ENCODE measurements at places on chromosomes 7 and 10. TPM values are rescaled to one million over a fixed set of nuclear protein-coding genes. Genes with fewer than 3 reads are reported as not detected.

GRCh38 chr7:29375641-29376562 is 181.3 kb downstream of the CHN2 start:
- no peaks in the 10 kb centered on the region for H3K27me3 ChIP-seq
- no peaks in the 10 kb centered on the region for H3K36me3 ChIP-seq
- H3K4me3 ChIP-seq: no peak overlapping the region
- H3K4me1 ChIP-seq: no peaks in the 10 kb centered on the region

PRF1 gene
- 67.4 TPM for total RNA-seq

- H3K4me3 ChIP-seq: no peak overlapping the region
- H3K27me3 ChIP-seq: no peaks in the 10 kb centered on the region
- no peaks in the 10 kb centered on the region for H3K4me1 ChIP-seq
- H3K36me3 ChIP-seq: no peaks in the 10 kb centered on the region
- no peak for DNase-seq
Observed at GRCh38 chr7:50771120-50772002, 11.3 kb downstream of the GRB10 start.

DNA sequence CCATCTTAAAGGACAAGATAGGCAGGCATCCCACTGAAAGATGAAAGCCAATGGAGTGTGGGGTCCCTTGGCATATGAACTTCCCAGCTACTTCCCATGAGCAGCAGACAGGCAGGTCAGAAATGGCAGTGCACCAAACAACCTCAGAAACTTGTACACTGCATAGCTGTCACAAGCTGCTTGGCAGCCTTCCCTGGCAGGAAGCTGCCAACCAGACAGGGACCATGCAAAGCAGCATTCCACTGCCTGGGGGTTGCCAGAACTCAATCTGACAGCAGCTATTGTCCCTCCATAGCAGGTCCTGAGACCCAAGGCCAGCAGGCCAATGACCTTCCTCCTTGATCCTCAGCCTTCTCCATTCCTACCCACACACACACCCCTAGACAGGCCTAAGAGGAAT is 139.5 kb downstream of the PLCE1 start:
- H3K4me1 ChIP-seq: no peaks in the 10 kb centered on the region
- H3K36me3 ChIP-seq: no peaks in the 10 kb centered on the region
- H3K27ac ChIP-seq: no peak overlapping the region
- no peak overlapping the region for H3K4me3 ChIP-seq
- no peaks in the 10 kb centered on the region for H3K27me3 ChIP-seq

- no peak overlapping the region for H3K27ac ChIP-seq
- peaks cover 8% of the 10 kb centered on the region for H3K27me3 ChIP-seq
- DNase-seq: no peak
Observed at GRCh38 chr10:95513941-95514392, 47.2 kb downstream of the SORBS1 start.

- H3K36me3 ChIP-seq: no peaks in the 10 kb centered on the region
- no peaks in the 10 kb centered on the region for H3K4me1 ChIP-seq
- no peak for DNase-seq
- H3K27ac ChIP-seq: no peak overlapping the region
- H3K27me3 ChIP-seq: no peaks in the 10 kb centered on the region
- H3K4me3 ChIP-seq: no peak overlapping the region
Observed at GRCh38 chr10:60823324-60823723, 45.0 kb downstream of the CDK1 start.

- H3K4me1 ChIP-seq: no peaks in the 10 kb centered on the region
- no peak for DNase-seq
- H3K27me3 ChIP-seq: no peaks in the 10 kb centered on the region
- H3K4me3 ChIP-seq: no peak overlapping the region
- H3K27ac ChIP-seq: no peak overlapping the region
- no peaks in the 10 kb centered on the region for H3K36me3 ChIP-seq
Observed at GRCh38 chr10:76881477-76882220, 756.0 kb downstream of the KCNMA1 start.

All from T-cell (primary cell).